Ascending aorta (tissue), 2 donors: ENCODE measurements at places on chromosomes 2 and 18.

DNA sequence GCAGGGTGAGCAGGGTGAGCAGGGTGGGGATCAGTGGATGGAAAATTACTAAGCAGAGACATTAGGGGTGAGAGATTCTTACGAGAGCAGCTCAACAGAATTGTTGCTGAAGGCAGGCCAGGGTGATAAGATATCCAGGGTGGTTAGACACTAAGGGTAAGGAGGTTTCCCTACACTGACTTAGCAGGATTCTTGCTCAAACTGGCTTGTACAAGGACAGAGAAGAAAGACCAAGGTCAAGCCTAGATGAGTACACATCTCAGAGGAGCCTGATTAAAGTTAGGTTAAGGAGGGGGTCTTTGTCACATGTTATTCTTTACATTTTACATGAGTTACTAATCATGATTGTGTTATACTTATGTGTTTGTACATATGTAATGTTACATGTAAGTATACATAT is 262.8 kb upstream of the FANCL start:
- no peak for DNase-seq

DNA sequence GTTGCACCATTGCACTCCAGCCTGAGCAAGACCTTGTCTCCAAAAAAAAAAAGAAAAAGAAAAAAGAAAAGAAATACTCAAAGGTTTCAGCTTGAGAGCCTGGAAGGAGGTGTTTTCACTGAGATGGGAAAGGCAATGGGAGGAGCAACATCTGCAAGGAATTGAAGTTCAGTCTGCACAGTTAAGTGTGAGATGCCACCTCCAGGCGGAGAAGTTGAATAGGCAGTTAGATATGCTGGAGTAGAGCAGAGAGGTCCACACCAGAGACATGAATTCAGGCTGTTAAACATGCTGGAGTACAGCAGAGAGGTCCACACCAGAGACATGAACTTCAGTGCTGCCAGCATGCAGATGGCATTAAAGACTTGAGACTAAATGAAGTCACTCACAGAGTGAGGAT is 41.4 kb upstream of the DTNB start:
- DNase-seq = no peak

DNA sequence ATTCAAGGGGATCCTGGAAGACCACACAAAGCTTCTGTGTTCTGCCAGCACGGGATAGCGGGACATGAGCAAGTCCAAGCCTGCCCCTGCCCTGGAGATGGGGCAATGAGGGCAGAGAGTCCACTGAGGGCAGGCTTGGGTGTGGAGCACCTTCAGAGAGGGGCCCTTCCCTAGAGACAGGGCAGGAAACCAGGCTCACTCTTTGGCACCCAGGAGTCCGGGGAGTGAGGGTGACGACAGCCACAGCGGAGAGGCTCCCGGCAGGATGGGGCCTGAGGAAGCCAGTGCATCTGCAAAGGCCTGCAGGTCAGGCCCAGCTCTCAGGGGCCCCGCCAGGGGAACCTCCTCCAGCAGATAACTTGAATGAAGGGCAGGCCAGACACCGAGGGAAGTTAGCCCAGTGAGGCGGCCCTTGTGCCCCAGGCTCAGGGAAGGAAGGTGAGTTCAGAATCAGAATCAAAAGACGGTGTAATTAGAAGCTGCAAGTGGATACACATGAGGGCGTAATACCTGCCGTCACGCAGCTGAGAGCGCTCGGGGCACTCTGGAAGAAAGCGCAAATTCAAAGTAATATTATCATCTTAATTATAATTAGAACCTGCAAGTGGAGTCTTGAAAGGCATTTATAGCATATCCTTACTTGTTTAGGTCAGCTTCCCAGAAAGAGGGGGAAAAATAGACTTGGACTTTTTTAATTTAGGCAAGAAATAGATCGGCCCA is 142.6 kb upstream of the LGALSL start:
- no peak for DNase-seq

- DNase-seq = no peak
Measured at GRCh38 chr18:79583984-79584401, 95.6 kb upstream of the CTDP1 start.

- DNase-seq = no peak
Measured at GRCh38 chr2:86372133-86372532, 34.7 kb upstream of the REEP1 start.

DNA sequence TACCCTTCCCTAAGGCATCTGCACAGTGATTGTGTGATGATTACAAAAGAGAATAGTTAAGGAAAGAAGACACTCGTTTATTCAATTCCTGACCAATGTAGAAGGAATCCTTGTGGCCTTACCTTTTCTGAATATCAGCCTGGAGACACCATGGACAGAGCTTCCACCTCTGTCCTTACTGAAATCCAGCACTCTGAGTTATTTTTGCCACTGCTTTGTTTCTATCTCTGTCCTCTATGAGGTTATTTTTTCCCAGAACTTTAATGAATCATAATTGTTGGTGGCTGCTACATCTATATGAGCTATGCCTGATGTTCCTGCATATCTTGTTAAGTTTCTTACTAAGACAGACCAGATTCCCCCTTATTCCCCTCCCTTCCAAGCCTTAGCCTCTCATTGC is 275.1 kb downstream of the SETBP1 start:
- no peak for DNase-seq

- DNase-seq = no peak
Measured at GRCh38 chr2:105387225-105387624, 11.6 kb downstream of the FHL2 start.

GRCh38 chr2:198917926-198918720 is 539.6 kb downstream of the SATB2 start:
- no peak for DNase-seq
